DMS79 (cell line): ENCODE measurements at places on chromosomes 6 and 20.

GRCh38 chr6:134772671-134773360, 177.1 kb downstream of the ALDH8A1 start:
- no peak for DNase-seq

DNA sequence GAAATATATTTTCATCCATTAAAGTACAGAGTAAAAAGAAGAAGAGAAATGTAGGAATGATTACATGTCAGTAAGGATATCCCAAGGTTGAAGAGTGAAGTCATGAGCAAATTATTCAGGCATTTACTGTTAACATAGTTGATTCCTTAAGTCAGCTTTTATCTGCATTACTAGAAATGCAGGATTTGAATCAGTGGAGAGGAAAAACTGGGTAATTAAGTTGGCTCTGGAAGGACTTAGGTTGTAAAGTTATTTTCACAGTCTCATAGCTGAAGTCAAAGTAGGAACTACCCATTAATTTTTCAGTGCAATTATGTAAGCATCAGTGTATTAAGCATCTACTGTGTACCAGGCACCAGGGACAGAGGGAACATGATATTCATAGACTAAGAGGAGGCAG, 7.8 kb downstream of the NAA20 start:
- no peak for DNase-seq

DNA sequence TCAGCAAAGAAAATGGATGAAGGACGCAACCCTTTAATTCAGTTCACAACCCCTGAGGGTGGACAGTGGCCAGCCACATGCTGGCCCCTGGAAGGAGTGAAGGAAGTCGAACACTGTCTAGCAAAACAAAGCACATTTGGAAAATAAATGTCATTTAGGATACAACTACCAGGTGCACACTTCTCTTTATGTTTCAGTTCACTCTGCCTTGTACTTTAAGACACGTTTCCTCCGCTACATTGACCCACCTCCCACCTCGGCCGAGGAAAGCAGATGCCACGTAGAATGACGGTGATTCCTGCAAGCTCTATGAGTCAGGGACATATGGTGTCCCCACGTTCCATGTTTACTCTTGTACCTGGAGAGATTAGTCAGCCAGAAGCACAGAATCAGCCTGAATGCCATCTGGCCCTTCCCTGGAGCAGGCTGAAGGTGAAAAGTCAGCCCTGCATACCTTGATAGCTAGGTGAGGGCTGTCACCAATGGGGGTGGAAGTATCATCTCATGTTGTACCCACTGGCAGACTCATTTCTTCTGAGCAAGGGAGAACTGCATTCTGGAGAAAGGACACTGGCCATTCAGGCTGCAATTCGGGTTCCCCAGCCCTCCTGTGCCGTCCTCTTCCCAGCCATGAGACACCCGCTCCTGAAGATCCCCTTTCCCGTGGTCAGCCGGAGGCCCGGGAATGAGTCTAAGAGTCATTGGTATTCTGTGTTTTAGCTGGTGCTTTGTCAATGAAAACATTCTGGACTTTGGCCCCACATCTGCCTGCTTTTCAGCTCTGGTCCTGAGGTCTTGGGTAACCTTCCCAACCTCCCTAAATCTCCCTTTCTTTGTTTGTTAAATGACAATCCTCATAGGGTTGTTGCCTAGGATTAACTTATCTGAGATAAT, 60.6 kb downstream of the FOXA2 start:
- no peak for DNase-seq

GRCh38 chr6:39084506-39084905, 30.5 kb downstream of the SAYSD1 start:
- no peak for DNase-seq

DNA sequence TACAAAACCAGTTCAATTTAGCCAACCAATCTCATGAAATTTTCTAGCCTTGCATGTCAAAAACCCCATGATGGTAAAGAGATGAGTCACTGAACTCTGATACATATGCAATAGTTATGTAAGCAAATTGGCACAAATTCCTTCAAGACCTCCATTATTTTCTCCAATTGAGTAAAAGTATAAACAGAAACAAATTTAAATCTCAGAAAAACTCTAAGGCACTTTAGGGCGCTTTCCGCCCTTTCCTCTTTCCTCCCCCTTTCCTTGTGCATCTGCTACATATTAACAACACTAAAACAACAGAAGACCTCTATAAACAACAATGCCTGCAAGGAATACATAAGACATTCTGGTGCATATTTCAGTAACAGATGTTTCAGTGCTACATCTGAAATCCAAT, 48.5 kb downstream of the KIF13A start:
- no peak for DNase-seq

GRCh38 chr6:36818756-36819155, 20.5 kb downstream of the CPNE5 start:
- peak; percentile 50 for DNase-seq

- no peak for DNase-seq
These were observed 132.8 kb upstream of the ECI2 start for GRCh38 chr6:4268171-4268570.

DNA sequence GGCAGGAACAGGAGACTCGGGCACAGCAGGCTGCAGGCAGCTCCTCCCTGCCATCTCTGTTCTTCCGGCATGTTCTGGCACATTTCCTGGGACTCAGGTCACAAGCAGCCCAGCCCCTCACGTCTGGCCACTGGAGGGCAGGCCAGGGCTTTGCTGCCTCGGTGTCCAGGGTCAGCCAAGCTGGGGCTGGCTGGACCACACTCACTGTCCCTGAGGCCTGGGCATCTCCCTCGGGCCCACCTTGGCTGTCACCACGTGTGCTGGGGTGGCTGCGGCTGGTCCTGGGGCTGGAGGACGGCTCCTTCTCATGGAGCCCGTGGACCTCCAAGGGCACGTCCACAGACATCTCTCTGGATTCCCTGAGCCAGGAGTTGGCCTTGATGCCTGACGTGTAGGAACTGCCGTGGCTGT, 18.5 kb downstream of the FRMD1 start:
- DNase-seq = no peak

DNA sequence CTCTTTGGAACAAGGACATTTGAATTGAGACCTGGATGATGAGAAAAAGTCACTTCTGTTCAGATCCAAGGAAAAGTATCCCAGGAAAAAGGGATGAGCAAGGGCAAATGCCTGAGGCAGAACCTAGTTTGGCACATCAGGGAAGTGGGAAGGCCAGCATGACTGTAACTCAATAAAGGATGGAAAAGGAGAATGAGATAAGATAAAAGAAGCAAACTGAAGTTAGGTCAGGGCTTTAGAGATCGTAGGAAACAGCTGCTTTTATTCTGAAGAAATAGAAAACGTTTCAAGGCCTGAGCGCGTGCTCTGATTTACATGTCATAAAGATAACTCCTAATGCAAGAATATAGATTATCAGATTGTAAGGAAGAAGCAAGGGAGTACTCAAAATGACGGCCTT, 450.0 kb downstream of the FRK start:
- DNase-seq = no peak

DNA sequence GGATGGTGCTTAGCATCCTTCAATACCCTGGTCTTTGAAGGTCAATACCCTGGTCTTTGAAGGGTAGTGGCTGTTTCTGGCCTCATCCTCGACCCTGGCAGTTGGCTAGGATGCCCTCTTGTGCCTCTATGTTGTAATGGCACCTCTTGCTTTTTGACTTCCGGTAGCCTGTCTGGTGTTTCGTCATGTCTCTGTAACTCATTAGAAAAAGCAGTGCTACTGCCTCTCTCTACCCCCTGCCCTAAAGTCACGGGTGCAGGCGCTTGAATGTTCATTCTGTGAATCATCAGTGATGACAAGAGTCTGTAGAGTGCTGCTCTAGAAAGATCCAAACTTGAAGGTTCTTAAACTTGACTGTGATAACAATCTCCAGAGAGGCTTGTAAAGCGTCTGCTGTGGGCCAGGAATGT, 28.3 kb downstream of the RSPO4 start:
- no peak for DNase-seq

GRCh38 chr6:158142789-158143188, 25.3 kb downstream of the SERAC1 start:
- no peak for DNase-seq

DNA sequence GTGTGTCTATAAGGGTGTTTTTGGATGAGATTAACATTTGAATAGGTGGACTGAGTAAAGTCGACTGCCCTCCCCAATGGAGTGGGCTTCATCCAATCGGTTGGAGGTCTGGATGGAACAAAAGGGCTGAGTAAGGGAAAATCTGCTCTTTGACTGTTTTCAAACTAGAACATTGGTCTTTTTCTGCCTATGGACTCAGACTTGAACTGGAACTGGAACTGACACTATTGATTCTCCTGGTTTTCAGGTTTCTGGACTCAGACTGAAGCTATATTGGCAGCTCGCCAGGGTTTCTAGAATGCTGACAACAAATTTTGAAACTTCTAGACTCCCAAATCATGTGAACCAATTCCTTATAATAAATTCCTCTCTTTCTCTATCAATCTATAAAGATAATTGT, 498.9 kb upstream of the EPHA7 start:
- no peak for DNase-seq

GRCh38 chr20:11178946-11179654, 505.3 kb upstream of the JAG1 start:
- no peak for DNase-seq

- DNase-seq = no peak
These were observed 37.8 kb downstream of the NCOA7 start for GRCh38 chr6:125828476-125829039.

- DNase-seq = peak; percentile 5
These were observed 1.1 kb upstream of the CDC5L start for GRCh38 chr6:44386364-44386928.

- DNase-seq = peak; percentile 41
These were observed 110.0 kb downstream of the QRSL1 start for GRCh38 chr6:106739387-106739786.

GRCh38 chr6:3328796-3329195, 70.0 kb downstream of the PSMG4 start:
- DNase-seq = no peak

- DNase-seq = no peak
These were observed 53.9 kb downstream of the CEBPB start for GRCh38 chr20:50244352-50245149.
